ENCODE measurements at places on chromosomes 7 and 10.

GRCh38 chr7:19665399-19666008 lies 43.3 kb downstream of the POLR1F start:
- DNase-seq, result peak; percentile 39

DNA sequence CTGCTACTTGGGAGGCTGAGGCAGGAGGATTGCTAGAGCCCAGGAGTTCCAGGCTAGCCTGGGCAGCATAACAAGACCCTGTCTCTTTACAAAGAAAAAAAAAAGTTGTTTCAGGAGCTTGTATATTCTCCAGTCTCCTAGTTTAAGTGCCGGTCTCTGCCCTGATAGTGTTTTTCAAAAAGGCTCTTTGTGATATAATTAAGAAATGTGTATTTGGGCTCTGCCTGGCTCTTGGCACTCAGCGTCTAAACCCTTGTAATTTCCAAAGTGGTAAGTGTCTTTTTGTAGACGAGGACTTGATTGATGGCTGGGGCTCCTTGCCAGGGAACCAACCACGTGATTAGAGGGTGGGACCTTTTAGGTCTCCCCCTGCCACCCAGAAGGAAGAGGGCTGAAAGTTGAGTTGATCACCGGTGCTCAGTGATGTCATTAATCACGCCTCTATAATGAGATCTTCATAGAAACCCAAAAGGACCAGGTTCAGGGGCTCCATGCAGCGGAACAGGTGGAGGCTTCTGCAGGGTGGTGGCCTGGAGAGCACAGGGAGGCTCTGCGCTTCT lies 4.4 kb downstream of the EIF3B start:
- DNase-seq, result no peak

DNA sequence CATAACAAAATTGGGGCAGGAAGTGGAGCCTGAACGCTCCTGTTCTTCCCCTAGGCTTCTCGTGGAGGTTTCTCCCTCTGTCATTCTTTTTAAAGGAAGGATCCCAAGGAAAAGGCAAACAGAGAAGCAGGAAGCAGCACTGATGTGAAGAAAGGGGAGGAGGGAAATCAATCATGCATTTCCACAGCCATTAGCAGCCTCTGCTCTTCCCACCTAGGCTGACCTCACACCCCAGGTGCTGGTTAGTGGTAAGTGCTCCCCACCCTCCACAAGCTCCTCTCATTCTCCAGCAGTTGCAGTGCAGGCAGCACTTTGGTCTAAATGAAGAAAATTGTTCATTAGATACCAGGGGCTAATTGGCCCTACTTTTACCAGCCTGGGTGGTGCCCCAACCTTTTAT lies 2.6 kb downstream of the CRHR2 start:
- DNase-seq, result no peak

DNA sequence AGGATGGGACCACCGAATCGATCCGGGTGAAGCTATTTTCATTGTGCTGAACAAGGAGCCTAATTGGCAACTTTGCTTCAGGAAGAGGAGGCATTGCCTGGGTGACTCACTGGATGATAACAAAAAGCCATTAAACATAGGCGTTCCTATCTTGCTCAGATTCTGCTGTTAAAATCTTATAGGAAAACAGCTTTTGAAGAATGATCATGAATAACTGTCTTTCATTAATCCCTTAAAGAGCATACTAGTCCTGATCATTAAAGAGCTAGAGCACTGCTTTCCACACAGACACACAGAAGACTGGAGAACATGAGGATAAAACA lies 174.2 kb upstream of the IMMP2L start:
- no peak for DNase-seq

GRCh38 chr7:37510043-37510634 lies 61.5 kb upstream of the ELMO1 start:
- DNase-seq, result peak; percentile 40

- DNase-seq, result no peak
These were observed 85.8 kb downstream of the CALD1 start for GRCh38 chr7:134865001-134865845.

DNA sequence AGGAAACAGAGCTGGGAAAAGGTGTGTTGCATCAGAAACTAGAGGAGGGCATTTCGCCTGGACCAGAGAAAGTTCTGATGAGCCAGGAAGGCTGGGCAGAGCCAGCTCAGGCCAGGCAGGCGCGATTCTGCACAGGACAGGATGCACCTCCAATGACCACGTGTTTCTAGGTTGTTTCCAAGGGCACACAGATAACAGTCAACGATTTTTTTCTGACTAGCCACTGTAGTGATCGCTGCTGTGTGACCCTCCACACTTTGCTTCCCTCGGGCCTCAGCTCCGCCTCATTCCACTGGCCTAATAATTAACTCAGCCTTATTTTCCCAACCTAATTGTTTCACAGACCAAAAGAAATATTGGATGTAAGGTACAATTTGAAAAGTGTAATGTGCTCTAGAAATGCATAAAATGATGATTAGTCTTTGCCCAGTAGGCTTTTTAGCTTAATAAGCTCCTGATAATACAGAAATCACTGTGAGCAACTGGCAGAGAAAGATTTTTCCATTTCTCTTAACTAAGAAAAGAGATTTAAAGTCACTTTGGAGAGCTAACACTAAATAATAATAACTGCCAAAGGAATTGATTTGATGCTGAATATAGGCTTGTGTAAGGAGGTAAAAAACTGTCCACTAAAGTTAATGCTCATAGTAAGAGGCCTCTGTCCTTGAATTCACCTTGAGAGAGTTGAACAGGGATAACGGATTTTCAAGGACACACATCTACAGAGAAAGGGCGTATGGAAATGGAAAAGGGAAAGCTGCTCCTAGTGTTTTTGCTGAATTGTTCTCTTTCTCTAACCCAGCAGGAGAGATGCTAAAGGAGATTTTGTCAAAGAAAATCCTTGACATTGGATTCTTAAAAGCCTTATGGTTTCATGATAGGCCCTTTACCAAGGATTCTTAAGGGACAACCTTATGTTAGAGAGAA lies 291.0 kb upstream of the C7orf33 start:
- DNase-seq, result no peak

DNA sequence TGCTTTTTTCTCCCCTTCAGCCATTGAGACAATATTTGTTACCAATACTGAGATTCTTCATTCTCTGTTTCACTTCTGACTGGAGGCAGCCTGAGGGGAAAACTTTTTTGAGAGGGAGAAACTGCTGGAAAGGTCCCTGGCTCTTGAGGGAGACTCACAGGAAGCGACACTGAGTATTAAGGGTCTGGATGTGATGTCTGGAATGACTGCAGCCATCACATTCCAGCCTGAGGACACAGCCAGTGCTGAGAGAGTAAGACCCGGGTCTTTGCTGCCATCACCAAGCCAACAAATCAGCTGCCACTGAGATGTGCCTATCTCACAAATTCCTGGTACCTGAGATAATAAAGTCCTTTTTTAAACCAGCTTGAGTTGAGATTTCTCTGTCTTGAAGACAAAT lies 157.4 kb downstream of the DPY19L1 start:
- DNase-seq, result no peak

GRCh38 chr7:6637544-6638229 lies 569 bp downstream of the ZNF316 start:
- DNase-seq, result peak; percentile 98

DNA sequence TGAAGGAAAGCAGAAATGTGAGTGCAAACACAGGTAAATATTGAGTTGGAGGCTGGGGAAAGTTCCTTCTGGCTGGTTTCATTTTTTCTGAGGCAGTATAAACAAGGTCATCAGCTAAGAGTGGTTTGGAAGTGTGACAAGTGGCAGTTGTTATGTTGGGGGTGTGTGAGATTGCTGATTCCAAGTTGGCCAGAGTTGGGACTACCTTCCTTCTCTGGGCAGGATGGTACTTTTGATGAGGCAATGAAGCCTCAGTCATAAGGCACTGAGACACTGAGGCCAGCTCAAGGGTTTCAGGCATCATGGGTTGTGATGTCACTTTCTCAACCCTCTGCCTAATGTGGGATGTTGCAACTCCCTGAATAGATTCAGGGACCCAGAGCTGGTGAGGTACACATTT lies 8.2 kb upstream of the PTTG1IP2 start:
- no peak for DNase-seq

- no peak for DNase-seq
These were observed 585.8 kb downstream of the KCNMA1 start for GRCh38 chr10:77051837-77052236.

- DNase-seq, result no peak
These were observed 36.3 kb downstream of the SCART1 start for GRCh38 chr10:133489816-133490588.

DNA sequence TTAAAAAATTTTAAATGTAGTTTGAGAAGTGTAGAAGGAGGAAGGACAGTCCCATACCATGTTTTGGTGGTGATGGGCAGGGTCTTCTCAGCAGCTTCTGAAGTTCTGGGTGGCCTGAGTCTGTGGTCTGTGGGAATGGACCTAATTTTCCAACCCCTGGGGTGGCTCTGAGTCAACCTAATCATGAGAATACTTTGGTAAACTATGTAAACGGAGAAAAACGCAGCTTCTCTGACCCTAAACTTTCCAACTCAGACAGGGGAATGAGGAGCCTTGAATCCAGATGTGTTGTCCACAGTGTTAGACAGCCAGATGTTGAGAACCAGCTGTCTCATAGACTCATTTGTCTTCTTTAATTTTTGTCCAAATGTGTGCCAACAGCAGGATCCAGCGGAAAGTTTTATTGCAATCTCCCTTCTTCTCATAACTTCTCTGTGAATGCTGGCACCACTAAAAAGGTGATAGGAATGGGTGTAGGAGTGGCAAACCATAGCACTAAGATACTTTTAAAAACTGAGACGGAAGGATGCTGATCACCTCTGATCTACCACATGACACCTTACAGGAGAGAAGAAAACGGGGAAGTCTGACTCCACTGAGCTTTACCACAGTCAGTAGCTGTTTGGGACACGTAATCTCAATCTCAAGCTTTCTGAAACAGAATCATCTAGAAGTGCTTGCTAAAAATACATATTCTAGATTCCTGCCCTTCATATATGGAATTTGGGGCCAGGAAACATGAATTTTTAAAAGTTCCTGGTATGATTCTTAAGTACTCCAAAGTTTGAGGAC lies 90.5 kb upstream of the PHYHIPL start:
- DNase-seq, result no peak

DNA sequence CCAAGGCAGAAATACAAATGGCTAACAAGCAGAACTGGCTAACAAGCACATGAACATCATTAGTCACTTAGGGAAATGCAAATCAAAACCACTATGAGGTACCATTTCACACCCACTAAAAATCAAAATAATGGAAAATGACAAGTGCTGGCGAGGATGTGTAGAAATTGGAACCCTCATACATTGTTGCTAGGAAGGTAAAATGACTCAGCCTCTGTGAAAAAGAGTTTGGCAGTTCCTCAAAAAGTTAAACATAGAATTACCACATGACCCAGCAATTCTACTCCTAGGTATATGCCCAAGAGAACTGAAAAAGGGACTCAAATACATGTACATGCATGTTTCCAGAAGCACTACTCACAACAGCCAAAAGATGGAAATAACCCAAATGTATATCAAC lies 52.8 kb upstream of the ANAPC16 start:
- no peak for DNase-seq

GRCh38 chr10:26044141-26044749 lies 110.2 kb downstream of the MYO3A start:
- DNase-seq, result no peak

DNA sequence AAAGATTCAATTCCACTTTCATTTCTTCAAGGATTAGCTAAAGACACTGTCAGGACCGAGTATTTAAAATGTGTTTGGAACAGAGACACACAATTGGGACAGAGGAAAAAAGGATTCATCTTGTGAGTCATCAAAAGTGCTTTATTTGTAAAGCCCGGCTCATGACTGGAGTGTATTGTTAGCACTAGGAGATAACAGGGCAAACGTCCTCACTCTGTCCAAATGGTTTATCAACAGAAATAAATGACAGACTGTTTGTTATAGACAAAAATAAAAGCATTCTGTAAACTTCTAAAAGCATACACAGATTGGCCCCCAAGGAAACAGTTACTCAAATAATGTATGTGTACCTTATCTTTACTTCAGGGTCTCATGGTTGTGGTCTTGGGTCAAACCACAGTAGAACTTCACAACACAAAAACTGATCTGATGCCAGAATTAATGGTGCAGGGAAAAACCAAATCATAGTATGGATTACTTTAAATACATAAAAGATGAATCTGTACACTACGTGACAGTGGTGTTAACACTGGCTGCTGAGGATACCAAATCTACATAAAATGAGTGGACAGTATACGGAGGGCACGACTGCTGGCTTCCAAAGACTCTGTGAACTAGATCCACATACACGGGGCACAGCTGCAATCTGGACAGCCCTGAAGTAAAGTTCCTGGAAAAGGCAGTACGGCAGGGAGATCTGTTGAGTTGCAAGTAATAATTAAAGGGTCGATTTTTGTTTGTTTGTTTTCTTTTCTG lies 179.4 kb downstream of the PIP4K2A start:
- DNase-seq, result no peak

DNA sequence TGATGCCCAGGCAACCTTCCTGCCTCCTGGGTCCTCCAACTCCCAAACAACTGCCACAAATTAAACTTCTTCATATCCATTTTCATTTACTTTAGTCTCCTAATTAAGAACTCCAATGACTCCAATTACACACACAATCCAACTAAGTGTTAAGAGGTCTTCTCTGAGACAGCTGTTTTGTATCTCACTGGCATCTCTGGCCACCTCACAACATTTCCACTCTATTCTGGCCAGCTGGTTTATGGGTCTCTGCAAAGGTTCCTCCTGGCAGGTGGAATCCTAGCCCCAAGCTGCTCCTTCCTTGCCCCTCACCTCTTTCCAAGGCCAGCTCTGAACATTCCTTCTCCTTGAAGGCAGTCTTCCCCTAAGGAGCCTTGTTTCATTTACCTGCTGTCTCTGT lies 123.1 kb upstream of the HPS1 start:
- DNase-seq, result no peak

DNA sequence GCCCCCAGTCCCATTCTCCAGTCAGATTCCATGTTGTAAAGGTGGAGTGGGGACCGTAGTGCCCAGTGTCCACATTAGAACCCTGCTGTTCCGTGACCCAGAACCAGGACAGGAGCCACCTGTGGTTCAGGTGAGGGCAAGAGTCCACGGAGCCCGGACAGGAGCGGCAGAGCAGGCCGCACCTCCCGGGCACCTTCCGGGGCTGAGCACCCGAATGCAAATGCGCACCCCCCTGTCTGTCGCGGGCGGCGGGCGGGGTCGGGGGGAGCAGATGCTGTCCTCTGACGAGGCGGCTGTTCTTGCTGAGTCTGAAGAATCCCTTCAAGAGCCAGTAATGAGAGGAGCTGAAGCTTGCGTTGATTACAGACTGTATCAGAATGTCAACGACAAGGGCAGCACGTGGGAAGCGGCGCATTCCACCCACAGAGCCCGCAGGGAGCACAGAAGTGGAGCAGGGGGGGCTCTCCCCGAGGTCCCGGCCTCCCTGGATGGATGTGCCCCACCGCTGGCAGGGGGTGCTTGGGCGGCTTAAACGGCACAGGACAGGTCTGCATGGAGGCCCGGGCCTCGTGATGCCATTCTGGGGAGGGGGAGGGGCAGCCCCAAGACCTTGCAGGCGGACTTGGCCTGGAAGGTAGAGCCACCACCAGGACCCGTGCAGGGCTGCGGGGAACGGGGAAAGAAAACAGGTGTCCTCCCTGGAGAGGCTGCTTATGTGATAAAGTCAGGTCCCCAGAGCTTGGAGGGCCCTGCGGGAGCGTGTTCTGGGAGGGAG lies 407.5 kb upstream of the RNF32 start:
- no peak for DNase-seq

All from SK-N-SH (cell line).